ENCODE measurements at places on chromosomes 16 and 17.

DNA sequence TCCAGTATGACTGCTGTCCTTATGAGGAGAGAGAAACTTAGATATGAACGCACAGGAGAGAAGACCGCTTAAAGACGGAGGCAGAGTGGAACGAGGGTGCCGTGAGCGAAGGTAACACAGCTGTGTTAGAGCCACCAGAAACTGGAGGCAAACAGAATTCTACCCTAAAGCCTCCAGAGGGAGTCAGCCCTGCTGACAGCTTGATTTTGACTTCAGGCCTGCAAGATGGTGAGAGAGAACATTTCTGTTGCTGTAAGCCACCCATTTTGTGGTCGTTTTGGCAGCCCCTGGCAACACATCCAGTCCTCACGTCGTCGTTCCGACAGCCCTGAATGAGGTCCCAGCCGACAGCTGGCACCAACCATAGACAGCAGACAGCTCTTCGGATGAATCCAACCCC, 2.8 kb upstream of the SPATA2L start:
- DNase-seq, result no peak

DNA sequence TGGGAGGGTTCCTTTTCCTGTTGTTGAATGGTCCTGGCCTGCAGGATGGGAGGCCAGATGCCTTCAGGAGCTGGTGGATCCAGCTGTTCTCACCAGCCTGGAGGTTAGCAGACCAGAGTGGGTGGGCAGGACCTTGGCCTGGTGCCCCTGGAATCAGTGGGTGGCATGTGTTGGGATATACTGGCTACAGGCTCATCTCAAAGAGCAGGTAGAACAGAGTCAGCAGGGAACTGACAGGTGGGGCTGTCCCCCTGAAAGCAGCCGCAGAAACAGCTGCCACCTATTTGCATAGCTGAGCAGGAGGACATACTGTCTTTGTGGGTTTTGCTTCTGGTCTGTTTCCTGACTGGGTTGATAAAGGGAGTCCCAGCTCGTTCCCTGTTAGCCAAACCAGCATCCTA, 144.1 kb downstream of the RAB11FIP4 start:
- DNase-seq, result no peak

- no peak for DNase-seq
Measured at GRCh38 chr17:67746704-67747571, 29.2 kb downstream of the NOL11 start.

DNA sequence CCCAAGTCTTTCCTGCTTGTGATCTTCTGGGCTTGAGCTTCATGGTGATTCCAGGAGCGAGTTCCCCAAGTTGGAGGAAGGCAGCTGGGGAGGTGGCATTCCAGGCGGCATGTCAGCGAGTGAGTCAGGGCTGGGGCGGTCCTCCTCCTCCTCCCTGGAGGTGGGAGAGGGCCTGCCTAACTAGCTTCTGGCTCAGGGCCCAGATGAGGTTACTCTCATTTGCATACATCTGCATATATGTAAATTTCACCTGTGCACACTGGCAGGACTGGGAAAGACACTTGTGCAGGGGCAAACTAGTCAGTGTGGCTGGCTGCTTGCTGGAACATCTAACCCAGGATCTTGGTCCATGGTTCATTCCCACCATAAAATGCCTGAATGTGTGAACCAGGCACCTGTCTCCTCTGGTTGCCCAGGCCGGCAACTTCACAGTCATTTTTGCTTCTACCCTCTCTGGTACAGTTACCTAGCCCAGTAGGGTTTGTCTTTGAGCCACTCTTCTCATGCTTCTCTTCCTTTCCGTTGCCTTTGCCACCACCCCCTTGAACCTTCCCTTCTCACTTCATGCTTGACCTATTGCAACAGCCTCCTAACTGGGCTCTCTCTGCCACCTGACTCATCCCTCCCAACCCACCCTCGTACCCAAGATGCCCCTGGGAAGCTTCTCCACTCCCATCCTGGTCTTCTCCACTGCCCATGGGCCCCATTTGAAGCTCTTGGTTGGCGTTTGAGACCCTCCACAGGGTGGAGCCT, 9.6 kb upstream of the DLX4 start:
- no peak for DNase-seq

GRCh38 chr17:8740486-8740885, 4.2 kb downstream of the CCDC42 start:
- DNase-seq, result no peak

DNA sequence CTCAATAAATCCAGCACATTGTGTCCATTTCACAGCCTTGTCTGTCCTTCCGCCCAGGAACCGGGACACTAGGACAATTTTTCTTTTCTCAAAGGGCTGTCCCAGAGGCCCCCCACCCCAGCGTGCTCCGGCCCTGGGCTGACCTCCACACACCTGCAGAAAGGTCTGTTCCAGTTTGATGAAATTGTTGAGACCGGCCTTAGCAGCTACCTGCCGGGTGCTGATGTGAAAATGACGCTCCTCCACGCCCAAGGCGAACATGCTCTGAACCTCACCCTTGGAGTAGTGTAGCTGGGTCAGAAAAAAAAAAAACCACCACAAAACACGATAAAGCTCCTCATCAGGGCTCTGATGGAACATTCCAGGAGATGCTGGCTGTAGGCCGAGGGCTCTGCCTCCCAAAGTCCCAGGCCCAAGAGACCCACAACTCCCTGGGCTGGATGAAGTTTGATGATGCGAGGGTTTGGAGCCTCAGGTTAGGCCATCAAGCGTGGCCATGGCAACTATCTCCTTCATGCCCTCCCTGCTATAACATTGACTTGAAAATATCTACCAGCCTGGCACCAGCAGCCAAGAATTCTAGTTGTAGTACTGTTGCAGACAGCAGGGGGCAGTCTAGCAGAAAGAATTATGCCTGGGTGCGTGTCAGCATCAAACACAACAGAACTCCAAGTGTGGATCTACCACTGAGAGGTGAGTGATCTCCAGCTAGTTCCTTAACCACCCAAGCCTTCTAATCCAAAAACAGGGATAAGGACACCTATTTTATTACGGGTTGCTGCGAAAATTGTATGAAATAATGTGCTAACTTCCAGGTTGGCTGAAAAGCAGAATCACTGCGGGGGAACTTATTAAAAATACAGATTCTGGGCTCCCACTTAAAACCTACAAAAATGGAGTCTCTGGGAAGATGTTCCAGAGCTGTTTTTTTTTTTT, 62.1 kb downstream of the RMI2 start:
- no peak for DNase-seq

- DNase-seq, result no peak
Measured at GRCh38 chr17:77933777-77934398, 24.6 kb upstream of the TNRC6C start.

GRCh38 chr17:58317421-58318064, 11.1 kb downstream of the TSPOAP1 start:
- DNase-seq, result peak; percentile 68

DNA sequence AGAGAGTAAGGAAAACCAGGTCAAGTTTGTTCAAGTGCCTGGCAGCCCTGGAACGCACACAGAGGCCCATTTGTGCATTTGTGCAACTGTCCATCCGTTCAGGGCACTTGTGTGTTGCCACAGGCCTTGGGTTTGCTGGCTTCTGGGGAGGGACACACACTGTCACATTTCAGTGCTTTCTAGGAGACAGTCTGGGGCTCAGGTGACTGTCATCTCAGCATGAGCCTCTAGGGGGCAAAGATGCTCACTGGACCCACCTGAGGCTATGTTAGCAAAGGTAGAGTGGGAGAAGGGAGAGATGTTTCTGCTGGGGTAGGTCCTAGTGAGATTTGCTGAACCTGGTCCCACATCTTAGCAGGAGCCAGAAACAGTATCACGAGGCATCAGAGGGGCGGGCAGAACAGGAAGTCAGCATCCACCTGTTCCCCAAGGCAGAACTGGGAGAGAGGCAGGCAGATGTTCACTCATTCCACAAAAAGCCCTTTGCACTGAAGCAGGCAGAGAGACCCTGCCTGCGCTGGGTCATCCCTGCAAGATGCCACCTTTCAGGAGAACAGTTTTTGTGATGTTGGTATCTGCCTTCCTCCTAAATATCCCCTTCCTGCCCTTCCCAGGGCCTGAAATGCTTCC, 48.5 kb downstream of the RAI1 start:
- no peak for DNase-seq

DNA sequence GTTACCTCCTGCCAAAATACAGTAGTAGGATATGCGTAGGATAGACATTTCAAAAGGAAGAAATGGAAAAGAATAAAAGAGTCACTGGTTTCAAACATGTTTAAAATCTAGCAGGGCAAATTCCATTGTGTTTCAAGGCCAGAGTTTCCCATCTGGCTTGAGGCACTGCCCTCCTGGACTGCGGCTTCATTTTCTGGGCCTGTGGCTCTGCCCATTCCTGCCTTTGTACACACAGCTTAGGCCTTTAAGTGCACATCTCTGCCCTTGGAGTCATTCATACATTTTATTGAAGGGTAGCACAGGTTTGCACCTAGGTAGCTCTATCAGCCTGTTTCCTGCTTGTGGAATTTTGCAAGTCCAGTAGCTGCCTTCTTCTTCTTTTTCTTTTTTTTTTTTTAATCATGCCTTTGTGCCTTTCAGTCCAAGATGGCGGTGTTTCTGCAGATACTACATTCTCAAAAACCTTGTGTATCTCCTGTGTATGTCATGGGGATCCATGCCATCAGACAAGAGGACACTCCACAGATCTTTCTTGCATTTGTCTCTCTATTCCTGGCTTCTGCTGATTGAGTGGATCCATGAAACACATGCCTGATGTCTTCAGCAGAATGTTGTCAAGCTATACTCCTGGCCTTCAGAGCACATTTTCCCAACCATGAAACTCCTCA, 282.9 kb downstream of the BCAS3 start:
- DNase-seq, result no peak

- DNase-seq, result no peak
Measured at GRCh38 chr16:47627721-47628120, 166.6 kb downstream of the PHKB start.

DNA sequence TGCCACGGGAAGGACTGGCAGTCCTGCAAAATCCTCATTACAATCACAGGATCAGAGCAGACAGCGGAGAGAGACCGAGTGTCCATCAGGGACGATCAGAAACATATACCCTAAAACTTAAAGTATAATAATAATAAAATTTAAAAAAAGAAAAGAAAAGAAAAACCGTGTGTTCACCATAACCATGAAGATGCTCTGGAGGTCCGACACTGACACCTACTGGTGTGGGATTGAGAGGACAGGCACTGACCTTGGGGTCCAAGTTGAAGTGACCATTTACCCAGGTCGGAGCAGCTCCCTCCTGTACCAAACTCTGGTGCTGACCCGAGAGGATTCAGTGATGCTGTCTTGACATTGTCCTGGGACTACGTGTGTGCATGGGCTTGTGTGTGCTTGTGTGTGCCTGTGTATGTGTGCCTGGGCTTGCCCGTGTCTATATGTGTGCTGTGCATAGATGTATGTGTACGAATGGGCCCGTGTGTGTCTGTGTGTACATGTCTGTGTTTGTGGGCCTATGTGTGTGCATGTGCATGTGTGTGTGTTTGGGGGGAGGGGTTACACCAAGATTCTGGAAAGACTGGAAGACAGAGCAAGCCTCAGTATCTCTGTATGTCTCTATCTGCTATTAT, 10.0 kb upstream of the CD300LD start:
- DNase-seq, result no peak

DNA sequence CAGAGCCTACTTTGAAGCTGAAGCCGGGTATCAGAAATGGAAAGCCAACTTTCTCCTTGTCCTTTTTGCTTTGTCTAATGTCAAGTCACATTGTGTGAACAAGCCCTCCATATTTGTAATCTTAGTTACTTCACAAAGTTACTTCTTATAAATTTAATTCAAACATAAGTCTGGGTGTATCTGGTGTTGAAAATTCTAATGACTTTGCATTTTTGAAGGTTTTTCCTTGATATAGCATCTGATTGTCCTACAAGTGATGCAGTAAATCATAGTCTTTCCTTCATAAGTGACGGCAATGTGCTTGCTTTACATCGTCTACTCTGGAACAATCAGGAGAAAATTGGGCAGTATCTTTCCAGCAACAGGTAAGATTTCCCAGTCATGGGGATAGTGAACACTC, 36.9 kb downstream of the OMG start:
- DNase-seq, result no peak

DNA sequence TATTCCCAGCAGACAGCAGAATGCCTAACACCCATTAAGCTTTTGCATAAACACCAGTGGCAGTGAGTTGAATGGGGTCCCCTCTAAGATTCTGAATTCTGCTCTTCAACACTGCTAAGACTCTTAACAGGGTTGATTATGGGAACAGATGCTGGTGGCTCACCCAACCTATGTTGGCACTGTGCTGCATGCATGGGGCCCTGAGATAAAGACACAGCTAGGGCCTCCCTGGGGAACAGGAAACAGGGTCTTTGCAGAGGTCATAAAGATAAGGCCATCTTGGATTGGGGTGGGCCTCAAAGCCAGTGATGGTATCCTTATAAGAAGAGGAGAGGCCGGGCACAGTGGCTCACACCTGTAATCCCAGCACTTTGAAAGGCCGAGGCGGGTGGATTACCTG, 190.8 kb downstream of the SLC39A11 start:
- no peak for DNase-seq

DNA sequence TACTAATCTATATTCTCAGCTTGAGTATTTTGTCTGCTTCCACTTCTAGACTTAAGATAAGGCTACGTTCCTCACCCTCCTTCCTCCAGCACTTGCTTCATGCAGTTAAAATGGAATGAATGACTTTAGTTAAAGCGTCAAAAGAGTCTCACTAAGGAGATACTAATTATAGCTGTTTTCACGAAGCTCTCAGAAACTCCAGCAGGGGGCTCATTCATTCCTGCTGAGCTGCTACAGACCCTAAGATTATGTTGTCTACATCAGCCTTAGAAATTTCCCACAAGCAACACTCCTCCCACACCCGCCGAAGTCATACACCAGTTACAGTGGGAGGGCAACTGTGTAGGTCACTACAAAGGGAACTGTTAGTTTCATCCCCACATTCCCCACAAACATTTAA, 57.0 kb upstream of the KIFC3 start:
- no peak for DNase-seq

DNA sequence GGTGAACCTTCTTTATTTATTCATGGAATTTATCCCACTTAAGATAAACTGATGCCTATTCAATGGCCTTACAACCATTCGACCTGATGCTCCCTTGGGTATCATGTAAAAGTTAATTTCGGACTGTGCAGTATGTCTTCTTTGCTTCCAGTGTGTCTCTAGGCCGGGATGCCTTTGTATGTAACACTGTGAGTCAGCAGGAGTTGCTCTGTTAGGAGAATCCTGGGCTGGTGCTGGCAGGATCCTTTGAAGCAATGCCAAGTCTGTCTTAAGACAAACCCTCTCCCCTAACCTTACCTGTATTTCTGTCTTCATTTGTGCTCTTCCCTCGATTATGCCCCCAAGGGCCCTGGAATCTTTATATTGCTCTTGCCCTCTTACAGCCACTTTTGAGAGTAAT, 37.9 kb upstream of the ABCA8 start:
- DNase-seq, result no peak

Data from RWPE2 (cell line).